ENCODE measurements at places on chromosomes 11 and 22. TPM values are rescaled to one million over a fixed set of nuclear protein-coding genes. Genes with fewer than 3 reads are reported as not detected.

- no peak for DNase-seq
Measured at GRCh38 chr11:128240546-128240945, 346.8 kb downstream of the ETS1 start.

- DNase-seq: no peak
Measured at GRCh38 chr11:103043826-103044678, 47.9 kb downstream of the DCUN1D5 start.

GRCh38 chr11:12417691-12418611 is 40.6 kb downstream of the PARVA start:
- no peak for DNase-seq

- no peak for DNase-seq
Measured at GRCh38 chr22:30279932-30280331, 9.4 kb downstream of the CASTOR1 start.

Gene BCO2
- 3.4 TPM for total RNA-seq

- DNase-seq: no peak
Measured at GRCh38 chr22:18013436-18013835, 10.9 kb downstream of the MICAL3 start.

GRCh38 chr11:126772267-126772666 is 228.3 kb downstream of the KIRREL3 start:
- DNase-seq: no peak

DNA sequence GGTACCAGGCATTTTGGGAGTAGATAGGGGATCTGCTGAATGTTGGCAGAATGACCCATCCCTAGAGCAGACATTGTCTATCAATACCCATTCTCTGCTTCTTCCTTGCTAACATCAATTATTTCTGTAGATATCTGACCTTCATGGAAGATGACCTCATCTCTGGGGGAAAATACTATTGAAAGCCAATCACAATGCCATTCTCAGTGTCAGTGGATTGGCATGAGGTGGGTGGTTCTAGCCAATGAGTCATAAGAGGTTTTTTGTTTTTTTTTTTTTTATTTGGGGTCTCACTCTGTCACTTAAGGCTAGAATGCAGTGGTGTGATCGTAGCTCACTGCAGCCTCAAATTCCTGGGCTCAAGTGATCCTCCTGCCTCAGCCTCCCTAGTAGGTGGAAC is 42.5 kb downstream of the SNX19 start:
- DNase-seq: no peak

GRCh38 chr11:115803073-115803740 is 299.0 kb upstream of the CADM1 start:
- no peak for DNase-seq

DNA sequence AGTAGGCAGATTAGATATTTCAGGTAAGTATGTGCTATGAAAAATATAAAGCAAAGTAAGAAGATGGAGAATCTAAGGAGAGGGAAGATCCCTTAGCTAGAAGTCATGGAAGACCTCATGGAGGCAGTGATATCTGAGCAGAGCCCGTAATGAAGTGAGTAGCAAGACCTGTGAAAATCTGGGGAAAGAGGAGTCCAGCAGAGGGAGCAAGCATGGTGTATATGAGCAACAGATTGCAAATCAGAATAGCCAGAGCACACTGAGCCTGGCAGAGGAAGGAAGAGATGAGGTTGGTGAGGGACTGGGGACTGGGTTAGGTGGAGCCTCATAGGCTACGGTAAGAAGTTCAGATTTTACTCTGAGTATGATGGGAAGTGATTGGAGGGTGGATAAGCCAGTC is 9.4 kb downstream of the LHFPL7 start:
- no peak for DNase-seq

Gene PRR33
- not detected for total RNA-seq

Gene FGF4
- total RNA-seq: not detected

- DNase-seq: peak; percentile 87
Measured at GRCh38 chr11:70203751-70204465, 812 bp downstream of the FADD start.

GRCh38 chr22:36771356-36772063 is 4.4 kb downstream of the IFT27 start:
- no peak for DNase-seq

Gene FADD
- total RNA-seq: 32.1 TPM

DNA sequence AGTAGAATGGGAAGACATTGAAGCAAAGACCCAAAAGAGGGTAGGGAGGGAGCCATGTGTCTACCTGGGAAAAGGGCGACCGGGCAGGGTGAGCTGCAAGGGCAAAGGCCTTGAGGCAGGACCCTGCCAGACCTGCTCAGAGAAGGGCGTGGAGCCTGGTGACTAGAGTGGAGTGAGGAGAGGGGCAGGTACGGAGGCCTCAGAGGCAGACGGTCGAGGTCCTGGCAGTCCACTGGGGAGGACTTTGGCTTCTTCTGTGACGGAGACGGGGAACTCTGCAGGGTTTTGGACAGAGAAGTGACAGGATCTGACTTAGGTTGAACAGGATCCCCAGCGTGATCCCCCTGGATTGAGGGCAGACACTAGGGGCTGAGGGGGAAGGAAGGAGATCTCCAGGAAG is 12.9 kb downstream of the RIBC2 start:
- no peak for DNase-seq

DNA sequence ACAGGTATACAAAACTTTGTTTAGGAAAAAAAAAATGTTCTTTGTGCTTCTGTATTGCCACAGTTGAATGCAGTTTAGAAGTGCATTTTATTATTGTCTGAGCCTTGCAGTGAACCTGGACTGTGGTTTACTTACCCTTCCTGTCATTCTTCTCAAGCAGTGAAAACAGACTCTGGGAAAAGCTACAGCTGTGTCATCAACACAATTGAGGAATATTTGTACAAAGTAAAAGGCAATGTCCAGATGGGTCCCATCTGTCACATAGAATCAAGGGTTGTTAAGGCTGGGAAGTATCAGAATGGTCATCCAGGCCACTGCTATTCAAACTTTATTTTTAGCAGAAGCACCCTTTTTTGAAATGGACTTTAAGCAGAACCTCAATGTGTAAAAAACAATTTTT is 73.3 kb downstream of the TRIM44 start:
- DNase-seq: no peak

GRCh38 chr11:116124922-116125714 is 620.9 kb upstream of the CADM1 start:
- DNase-seq: no peak

DNA sequence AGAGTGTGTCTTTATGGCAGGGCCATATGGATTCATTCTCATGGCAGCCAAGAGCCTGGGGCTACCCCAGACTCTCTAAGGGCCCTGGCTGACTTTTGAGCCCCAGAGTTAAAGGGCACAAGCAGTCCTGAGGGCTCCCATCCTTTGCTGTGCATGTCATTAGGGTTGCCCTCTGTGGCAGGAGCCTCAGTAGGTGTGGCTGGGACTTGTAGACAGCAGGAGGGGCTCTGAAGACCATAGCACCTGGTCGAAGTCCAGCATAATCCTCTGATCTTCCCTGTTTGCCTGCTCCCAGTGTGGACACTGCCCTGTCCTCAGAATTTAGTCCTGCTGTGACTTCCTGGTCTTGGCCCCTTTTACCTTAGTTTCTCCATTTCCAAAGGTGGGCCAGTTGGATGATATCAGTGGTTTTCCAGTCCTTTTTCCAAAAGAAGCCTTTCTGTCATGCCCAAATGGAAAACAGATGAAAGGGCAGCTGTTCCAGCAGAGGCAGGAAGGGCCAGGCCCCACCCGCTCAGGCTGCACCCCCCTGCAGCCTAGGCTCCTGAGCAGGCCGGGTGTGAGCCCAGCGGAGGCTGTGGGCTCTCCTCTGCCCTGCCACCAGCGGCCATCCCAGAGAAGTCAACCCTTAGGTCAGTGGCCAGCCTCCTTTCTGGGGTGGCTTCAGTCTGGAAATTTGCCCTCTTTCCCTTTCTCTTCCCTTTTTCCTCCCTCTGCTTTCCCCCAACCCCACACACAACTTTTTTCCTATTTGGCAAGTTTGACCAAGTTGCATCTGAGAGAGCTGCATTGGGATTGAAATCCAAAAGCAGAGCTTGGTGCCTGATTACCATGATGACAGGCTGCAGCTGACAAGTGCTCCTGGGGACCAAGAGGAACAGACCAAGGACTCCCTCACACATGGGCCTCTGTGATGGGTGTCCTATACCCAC is 32.8 kb upstream of the SUSD2 start:
- no peak for DNase-seq

GRCh38 chr11:64265176-64266160 is 14.1 kb downstream of the PLCB3 start:
- DNase-seq: no peak

- DNase-seq: no peak
Measured at GRCh38 chr11:15985127-15985859, 371.1 kb downstream of the SOX6 start.

GRCh38 chr11:9973921-9974320 is 310.0 kb downstream of the SWAP70 start:
- DNase-seq: no peak
